Activated CD4-positive, alpha-beta T cell treated with anti-CD3 and anti-CD28 coated beads for 24 hours (primary cell): ENCODE measurements at places on chromosomes 4 and X.

GRCh38 chr4:7313347-7313811 lies 121.0 kb downstream of the SORCS2 start:
- no peak for DNase-seq

GRCh38 chr4:152399246-152399645 lies 136.6 kb downstream of the FBXW7 start:
- DNase-seq, result no peak

DNA sequence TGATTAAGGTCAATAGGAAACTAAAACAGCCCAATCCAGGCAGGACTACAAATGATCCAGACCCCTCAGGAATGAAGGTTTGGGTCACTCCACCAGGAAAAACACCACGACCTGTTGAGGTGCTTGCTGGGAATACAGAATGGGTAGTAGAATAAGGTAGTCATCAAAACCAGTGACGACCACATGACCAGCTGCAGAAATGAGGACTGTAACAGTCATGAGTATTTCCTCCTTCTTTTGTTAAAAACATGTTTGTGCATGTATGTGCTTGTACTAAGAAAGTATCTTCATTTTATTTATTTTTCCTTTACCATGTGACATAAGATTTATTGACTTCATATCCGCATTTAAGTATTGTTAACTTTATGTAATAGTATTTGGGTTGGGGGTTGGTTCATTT lies 603.5 kb upstream of the NR3C2 start:
- no peak for DNase-seq

- no peak for DNase-seq
Measured at GRCh38 chrX:46294234-46294633, 251.0 kb downstream of the ZNF674 start.

- DNase-seq, result no peak
Measured at GRCh38 chrX:31114858-31115257, 43.0 kb upstream of the FTHL17 start.

DNA sequence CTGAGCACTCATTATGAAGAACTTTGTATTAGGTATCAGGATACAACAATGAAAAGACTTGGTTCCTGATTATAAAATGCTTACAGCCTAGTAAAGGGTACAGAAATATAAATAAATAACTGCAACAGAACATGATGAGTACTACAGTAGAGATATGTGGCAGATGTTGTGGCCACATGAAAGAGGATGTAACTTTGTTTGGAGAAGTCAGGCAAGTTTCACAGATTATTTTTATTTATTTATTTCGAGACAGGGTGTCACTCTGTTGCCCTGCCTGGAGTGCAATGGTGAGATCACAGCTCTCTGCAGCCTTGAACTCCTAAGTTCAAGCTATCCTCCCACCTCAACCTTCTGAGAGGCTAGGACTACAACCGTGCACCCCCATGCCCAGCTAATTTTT lies 15.8 kb upstream of the UBE2K start:
- DNase-seq, result no peak

- no peak for DNase-seq
Measured at GRCh38 chrX:109879991-109880390, 122.9 kb upstream of the TMEM164 start.

DNA sequence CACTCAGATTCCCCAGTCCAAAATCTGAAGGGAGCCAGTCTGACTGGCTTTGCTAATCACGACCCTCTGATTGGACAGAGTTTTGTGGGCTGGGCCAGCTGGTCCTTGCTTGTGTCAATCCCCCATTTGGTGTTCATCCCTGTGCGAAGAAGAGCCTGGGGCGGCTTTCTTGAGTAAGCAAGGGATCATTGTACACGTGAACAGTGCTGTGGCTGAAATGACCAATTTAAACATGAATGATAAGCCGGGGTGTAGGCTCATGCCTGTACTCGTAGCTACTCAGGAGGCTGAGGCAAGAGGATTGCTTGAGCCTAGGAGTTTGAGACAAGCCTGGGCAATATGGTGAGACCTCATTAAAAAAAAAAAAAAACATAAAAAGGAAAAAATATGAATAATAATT lies 379.1 kb downstream of the RAPGEF2 start:
- DNase-seq, result no peak
